Renal cortex interstitium (tissue), 15 donors: ENCODE measurements at places on chromosomes 12 and 14. TPM values are rescaled to one million over a fixed set of nuclear protein-coding genes. Genes with fewer than 3 reads are reported as not detected.

The TAMALIN gene
- 19.7 TPM for polyA plus RNA-seq

The MYF5 gene
- not detected for polyA plus RNA-seq

The SSTR1 gene
- polyA plus RNA-seq, result 2.1 TPM

The RNASE1 gene
- polyA plus RNA-seq, result 142 TPM

The AQP2 gene
- 435 TPM for polyA plus RNA-seq

The ZNF385A gene
- 12.9 TPM for polyA plus RNA-seq

The HRK gene
- 0.48 TPM for polyA plus RNA-seq

The SLCO1B1 gene
- not detected for polyA plus RNA-seq

The SMOC1 gene
- 2.1 TPM for polyA plus RNA-seq

The FOXJ2 gene
- polyA plus RNA-seq, result 22.0 TPM

The NUAK1 gene
- polyA plus RNA-seq, result 9.6 TPM

The PPFIA2 gene
- 7.0 TPM for polyA plus RNA-seq

The SERPINA3 gene
- polyA plus RNA-seq, result 0.29 TPM

The AICDA gene
- 0.44 TPM for polyA plus RNA-seq

The NRXN3 gene
- 6.9 TPM for polyA plus RNA-seq

The SYCP3 gene
- polyA plus RNA-seq, result 0.73 TPM

The SLC6A13 gene
- 64.9 TPM for polyA plus RNA-seq

The FOXG1 gene
- polyA plus RNA-seq, result 0.06 TPM

The GPR84 gene
- 0.20 TPM for polyA plus RNA-seq
